ENCODE measurements at places on chromosomes 7 and 10.

GRCh38 chr7:129210256-129210988 is 14.4 kb upstream of the AHCYL2 start:
- DNase-seq: peak; percentile 22

DNA sequence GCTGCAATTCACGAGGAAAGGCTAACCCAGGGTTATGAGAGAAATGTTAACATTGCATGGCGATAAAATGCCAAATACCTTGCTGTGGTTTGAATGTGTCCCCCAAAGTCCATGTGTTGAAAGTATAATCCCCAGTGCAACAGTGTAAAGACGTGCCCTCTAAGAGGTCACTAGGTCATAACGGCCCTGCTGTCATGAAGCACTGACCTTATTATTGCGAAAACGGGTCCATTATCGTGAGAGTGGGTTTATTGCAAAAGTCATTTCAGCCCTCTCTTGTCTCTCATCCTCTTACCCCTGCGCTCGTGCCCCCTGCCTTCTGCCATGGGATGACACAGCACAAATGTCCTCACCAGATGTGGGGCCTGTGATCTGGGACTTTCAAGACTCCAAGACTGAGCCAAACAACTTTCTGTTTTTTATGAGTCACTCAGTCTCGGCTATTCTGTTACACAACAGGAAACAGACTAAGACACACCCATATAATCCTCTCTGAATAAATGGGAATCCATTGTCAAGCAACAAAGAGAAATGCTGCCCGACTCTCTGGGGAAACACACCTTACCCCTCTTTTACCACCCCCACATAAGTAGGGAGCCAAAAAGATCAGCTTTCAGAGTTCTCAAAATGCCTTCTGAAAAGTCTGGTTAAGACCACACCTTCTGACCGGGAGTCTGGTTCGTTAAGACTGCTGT is 73.1 kb upstream of the UCN3 start:
- DNase-seq: peak; percentile 28

DNA sequence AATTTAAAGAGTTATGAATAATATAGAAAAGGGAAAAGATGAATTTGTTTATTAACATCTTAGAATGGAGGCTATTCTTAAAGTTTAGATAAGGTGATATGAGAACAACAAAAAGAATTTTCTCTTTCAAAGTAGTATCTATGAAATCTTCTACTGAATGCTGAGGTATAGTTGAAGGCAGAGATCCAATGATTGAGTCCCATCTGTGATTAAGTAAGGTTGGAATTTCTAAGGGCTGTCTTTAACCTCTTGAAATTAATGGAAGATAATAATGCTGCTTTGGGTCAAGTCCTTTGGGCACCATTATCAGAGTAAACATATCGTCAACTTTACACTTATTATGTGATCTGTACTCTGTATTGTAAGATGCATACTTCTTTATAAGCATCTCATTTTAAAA is 307.9 kb downstream of the PRKG1 start:
- no peak for DNase-seq

DNA sequence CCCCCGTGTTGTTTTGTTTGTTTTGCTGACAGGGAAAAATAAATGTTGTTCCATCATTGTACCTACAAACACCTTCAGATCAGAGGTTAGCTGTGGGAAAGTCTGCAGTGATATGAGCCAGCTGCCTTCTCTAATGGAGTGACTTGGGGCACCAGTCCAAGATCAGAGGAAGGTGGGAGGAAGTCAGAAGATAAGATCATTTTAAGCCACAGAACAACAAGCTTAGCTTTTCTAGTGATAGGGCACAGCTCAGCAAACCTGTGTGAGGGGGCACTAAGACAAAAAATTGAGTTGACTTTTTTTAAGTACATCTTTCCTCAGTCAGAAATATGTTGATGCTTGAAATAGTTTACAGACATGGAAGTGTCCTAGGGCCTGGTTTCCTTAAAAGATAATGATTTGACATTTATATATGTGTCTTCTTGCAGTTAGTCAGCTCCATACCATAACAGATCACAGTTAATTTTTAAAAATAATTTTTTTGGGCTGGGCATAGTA is 240.3 kb upstream of the KAT6B start:
- peak; percentile 35 for DNase-seq

- no peak for DNase-seq
These were observed 7.0 kb upstream of the MYL7 start for GRCh38 chr7:44148166-44148565.

DNA sequence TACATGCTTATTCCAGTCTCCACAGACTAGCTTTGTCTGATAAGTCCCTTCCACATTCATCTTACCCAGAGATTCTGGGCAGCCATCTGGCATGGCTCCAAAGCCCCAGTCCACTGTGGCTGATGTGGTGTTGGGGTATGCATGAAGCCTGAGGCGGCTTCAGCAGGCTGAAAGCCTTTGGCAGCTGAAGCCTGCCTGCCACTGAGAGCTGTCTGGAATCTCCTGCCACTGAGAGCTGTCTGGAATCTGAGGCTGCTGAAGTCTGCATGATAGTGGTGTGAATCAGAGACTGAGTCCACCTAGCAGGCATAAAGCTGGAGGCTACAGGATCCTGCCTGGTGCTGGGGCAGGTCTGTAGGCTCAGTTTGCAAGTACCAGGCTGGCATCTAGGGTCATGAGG is 87.1 kb downstream of the DYNC1I1 start:
- DNase-seq: peak; percentile 99

DNA sequence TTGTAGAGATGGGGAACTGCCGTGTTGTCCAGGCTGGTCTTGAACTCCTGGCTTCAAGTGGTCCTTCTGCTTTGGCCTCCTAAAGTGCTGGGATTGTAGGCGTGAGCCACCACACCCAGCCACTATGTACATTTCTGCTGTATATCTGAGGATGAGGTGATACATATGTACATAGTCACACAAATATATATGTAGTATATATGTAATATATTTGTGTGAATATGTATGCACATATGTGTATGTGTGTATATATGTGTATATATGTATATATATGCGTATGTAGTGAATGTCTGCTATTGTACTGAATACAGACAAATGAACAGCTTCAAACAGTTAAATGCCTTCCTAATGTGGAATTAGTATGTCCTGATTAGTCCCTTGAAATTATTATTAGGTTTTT is 70.3 kb downstream of the EXOC6 start:
- no peak for DNase-seq

DNA sequence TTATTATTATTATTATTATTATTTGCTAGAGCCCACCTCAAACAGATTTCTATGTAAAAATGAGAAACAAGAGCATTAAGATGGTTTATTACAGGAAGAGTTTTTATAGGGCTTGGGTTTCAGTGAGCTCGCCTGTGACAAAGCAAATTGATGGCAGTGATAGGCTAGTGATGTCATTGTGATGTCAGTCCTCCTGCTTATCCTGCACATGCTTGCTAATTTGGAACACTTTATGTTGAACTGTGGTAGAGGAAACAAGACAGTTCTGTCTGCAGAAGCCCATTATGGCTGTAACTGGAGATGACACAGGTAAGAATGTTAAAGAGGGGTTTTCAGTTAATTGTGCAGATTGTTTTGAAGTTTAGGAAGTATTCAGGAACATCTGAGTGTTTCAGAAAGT is 68.3 kb downstream of the CREM start:
- no peak for DNase-seq

DNA sequence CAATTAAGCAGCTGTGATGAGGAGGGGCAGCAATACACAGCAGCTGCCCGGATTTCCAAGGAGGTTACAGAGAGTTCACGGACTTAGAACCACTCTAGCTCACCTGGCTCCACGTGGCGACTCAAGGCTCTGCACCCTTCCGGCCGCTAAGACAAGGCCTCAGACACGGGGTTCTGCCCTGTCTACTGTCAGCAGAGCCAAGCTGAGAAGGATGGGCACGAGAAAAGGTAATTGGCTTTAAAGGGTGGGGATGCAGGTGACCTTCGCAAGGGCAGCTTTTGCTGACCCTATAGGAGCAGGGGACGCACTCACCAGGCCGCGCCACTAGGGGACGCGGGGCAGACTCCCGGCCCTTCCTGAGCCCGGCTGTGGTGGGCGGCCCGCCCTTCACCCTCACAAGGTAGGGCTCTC is 152.4 kb downstream of the KIF20B start:
- DNase-seq: no peak

GRCh38 chr10:28587270-28587969 is 54.5 kb downstream of the WAC start:
- no peak for DNase-seq

- DNase-seq: no peak
These were observed 434.8 kb downstream of the KCNMA1 start for GRCh38 chr10:77202857-77203256.

DNA sequence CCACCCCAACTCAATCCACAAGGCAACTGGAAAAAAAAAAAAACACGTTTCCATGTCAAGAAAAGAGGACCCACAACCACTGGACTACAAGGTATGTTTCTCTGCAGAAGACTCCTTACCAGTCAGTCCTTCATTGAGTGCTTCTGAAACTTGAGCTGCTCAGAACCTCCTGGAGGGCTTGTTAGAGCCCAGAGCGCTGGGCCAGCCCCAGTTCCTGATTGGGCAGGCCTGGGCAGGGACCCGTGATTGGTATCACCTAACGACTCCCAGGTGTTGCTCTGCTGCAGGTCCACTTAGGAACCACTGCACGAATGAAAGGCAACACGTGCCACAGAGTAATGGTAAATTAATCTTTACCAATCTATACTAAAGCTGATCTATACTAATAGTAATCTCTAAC is 473 bp upstream of the CCDC201 start:
- DNase-seq: no peak

GRCh38 chr10:75332081-75332480 is 69.5 kb downstream of the ZNF503 start:
- no peak for DNase-seq

DNA sequence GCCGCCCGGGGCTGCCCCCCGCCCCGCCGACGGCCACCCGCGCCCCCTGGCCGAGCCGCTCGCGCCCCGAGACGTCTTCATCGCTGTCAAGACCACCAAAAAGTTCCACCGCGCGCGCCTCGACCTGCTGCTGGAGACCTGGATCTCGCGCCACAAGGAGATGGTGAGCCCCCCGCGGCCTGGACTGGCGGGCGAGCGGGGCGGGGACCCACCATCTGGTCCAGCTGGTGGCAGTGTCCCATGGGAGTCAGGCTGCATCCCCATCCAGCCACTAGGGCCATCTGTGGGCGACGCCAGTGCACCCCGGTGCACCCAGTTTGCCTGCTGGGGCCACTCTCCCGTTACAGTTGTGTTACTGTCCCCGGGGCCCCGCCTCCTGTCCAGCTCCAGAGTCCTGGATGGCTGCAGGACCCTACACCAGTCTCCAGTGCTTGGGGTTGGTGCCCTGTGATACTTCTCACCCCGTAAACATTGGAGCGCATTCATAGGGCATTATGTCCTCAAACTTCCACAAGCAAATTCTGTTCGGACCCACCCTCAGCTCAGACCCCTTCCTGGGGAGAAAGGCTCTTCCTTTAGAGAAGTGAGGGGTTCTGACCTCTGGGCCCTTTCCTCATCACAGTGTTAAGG is 672 bp downstream of the LFNG start:
- no peak for DNase-seq

DNA sequence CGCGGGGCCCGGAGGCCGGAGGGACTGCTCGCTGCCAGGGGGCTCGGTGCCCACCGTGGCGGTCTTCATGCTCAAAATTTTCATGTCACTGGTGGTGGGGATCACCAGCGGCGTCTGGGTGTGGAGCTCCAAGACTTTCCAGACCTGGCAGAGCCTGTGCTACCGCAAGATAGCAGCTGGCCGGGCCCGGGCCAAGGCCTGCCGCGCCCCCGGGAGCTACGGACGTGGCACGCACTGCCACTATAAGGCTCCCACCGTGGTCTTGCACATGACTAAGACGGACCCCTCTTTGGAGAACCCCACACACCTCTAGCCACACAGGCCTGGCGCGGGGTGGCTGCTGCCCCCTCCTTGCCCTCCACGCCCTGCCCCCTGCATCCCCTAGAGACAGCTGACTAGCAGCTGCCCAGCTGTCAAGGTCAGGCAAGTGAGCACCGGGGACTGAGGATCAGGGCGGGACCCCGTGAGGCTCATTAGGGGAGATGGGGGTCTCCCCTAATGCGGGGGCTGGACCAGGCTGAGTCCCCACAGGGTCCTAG is 2.0 kb downstream of the FZD9 start:
- no peak for DNase-seq

DNA sequence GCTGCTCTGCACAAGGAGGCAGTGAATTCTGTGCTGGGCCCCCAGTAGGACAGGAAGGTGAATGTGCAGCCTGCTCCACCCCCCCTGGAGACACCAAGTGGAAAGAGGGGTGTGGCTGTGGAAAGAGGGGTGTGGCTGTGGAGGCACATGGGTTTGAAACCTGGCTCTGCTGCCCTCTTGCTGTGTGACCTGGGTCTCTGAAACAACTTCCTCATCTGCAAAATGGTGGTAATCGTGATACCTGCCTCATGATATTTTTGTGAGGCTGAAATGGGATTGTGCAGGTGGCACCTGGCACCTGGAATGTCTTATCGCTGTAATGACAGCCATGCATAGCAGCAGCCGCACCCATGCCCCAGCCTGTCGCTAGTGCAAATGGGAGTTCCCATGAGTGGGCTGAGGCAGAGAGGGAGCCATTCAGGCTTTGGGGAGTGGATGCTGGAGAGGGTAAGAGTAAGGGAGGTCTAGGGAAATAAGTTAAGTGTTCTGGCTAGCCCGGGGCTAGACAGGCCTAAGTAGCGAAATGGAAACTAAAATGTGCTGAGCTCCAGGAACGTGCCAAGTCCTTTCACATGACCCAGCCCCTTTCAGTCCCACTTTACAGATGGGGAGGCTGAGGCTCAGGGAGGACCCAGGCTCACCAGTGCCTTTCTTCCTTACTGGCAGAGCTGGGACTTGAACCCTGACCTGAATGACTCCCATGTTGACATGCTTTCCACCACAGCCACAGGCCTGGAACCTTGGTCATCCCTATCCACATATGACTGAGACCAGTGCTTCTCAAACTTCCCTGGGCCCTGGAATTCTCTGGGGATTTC is 35.0 kb downstream of the C10orf105 start:
- DNase-seq: peak; percentile 33

DNA sequence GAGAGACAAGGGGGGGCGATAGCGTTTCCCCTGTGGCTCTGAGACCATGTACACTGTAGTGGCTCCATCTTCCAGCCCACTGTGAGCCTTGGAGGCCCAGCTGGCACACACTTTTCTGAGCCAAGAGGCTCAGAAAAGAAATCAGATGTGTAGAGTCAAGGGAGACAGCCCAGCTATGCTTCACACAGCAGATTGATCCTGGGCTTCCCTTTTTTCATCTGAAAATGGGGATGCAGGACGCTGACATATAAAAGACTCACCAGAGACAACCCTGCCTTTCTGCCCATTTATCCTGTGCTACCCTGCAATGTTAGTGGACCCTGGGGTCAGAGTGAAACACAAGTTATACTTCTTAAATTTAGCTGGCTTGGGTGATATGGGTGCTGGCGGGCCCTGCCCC is 14.3 kb downstream of the TMEM273 start:
- no peak for DNase-seq
